ENCODE measurements at places on chromosomes 11 and 22.

- no peak for DNase-seq
Observed at GRCh38 chr22:49450498-49450897, 377.2 kb downstream of the BRD1 start.

DNA sequence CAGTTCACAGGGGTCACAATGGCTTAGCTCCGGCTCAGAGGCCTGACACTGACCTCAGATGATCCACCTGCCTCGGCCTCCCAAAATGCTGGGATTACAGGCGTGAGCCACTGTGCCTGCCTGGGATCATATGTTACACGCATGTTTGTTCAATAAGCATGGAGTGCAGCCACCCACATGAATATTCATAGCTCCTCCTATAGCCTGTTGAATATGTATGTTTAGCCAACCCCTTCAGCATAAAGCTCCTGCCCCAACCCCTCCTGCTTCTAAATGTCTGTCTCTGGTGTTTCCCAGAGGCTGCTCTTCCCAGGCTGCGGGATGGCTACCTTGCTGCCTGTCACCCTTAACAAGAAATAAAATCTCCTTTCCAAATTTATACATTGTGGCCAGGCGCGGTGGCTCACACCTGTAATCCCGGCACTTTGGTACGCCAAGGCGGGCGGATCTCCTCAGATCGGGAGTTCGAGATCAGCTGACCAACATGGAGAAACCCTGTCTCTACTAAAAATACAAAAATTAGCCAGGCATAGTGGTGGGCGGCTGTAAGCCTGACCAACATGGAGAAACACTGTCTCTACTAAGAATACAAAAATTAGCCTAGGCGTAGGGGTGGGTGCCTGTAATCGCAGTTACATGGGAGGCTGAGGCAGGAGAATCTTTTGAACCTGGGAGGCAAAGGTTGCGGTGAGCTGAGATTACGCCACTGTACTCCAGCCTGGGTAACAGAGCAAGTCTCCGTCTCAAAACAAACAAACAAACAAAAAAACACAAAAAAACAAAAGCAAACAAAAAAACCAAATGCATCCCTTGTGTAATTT lies 1.1 kb upstream of the APOBEC3F start:
- DNase-seq = no peak

- DNase-seq = no peak
Observed at GRCh38 chr11:107722662-107723061, 10.8 kb upstream of the SLN start.

DNA sequence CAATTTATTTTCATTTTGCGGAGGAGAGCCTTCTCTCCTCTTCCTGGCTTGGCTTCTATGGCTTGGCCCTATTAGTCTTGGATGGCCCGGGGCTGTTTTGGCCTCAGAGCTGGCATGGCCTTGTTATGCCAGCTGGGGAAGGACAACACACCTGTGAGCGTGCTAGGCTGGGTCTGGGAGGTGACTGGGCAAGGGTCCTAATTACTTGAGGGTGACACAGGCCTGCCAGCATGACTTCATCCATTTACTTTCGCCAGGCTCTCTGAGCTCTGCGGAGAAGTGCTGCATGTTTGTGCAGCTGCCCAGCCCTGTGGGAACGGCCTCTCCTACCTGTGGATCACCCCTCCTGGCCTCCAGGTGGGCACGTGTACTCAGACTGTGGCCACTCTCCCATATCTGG lies 153.6 kb downstream of the SNX19 start:
- no peak for DNase-seq

GRCh38 chr22:44892803-44893730 lies 116.7 kb downstream of the PHF21B start:
- no peak for DNase-seq

GRCh38 chr11:6576471-6577373 lies 26.7 kb downstream of the RRP8 start:
- DNase-seq = no peak

GRCh38 chr11:116535120-116535519 lies 237.7 kb downstream of the BUD13 start:
- DNase-seq = no peak

DNA sequence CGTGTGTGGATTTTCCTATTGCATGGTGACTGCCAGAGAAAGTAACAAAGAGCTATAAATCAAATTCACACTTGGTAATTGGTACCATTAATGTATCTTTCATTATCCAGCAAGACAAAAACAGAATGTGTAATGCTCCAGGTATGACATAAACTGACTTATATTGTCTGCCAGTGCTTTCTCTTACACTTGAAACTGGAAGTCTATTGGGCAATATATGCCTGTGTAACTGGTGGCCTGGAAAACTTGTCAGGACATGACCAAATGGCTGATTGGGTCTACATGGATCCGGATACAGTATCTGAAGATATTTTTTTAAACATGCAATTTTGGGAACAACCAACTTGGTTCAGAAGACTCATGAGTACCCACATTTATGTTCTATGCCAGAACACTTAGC lies 174.6 kb upstream of the ARHGAP42 start:
- DNase-seq = no peak

GRCh38 chr11:79290761-79291160 lies 150.1 kb downstream of the TENM4 start:
- DNase-seq = no peak

- peak; percentile 55 for DNase-seq
Observed at GRCh38 chr22:44026630-44027511, 2.8 kb downstream of the PARVB start.

DNA sequence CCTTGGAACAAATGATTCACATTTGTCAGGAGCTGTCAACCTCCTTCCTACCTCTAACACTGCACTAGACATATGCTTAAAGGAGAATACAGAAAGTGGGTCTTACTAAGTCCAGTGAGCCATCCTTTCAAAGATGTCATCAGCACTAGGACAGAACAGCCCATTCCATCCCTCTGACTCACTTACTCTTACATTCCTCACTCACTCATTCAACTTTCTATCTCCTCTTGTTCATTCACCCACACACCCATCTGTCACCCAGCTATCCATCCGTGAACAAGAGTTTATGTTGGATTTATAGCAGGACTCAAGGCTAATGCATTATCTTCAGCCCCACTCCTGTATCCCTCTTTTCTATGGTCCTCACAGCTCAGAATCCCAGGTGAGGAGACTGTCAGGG lies 9.1 kb downstream of the INSC start:
- DNase-seq = no peak

- DNase-seq = no peak
Observed at GRCh38 chr22:35475545-35475944, 65.1 kb upstream of the RASD2 start.

DNA sequence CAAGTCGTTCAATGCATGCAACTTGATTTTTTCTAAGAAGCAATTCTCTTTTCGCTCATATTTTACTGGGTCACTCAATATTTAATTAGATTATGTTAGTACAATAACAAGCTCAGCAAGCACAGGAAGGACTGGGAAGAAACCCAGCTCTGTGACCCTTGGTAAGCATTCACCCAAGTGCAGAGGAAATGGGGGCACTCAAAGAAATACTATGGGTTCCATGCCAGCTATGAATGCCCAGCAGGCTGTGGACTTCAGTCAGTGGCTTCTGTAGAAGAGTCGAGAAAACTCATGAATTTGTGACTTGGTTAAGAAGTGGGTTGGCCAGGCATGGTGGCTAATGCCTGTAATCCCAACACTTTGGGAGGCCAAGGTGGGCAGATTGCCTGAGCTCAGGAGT lies 123.6 kb downstream of the GALNT18 start:
- no peak for DNase-seq

DNA sequence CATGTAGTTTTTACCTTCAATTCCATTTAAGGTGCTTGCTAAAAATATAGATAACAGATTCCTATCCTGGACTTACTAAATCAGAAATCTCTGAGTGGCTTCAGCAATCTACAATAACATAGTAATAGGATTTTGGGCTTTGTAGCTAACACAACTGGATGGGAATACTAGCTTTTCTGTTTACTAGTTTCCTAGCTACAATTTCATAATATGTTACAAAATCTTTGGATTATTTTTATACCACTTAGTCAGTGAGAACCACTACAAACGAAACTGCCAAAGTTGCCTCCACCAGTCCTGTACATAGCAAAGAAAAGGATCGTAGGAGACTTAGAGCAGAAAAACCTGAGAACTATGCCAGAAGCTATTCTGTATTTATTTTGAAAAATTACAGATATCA lies 87.7 kb upstream of the ANO3 start:
- no peak for DNase-seq

DNA sequence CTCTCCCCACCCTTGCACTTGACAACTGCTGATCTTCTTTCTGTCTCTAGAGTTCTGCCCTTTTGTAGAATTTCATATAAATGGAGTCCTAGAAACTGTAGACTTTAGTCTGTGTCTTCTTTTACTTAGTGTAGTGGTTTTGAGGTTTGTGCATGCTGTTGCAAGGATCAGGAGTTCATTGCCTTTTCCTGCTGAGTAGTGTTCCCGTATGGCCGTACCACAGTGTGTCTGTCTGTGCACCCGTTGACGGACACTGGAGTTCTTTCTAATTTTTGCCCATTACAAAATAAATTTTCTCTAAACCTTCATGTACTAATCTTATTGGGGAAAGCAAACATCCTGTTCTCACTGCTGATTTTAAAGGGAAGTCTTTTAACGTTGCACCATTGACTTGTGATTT lies 138.1 kb downstream of the TBC1D22A start:
- DNase-seq = no peak

- no peak for DNase-seq
Observed at GRCh38 chr11:73386016-73386415, 9.8 kb downstream of the RELT start.

DNA sequence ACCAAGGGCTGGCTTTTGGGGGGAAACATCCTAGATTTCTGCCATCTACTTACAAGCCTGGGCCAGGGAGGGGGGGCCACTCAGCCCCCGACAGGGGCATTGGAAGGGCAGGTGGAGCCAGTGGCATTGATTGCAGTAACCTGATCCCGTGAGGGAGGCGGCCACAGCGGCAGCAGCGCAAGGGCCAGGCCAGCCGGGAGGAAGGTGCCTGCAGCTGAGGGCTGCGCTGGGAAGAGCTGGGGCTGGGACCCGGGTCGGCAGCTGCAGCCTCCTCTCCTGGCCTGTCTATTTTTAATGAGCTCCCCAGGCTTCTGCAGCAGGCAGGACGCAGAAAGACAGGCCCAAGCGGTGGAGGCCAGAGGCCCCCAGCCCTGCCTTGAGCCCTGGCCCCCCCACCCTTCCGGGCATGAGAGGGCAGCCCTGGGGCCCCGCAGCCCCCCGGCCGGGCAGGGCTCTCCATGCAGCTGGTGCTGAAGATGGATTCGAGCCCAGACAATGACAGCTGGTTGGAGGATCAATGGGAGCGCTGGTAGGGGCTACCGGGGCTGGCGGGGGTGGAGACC lies 10.6 kb downstream of the FREY1 start:
- no peak for DNase-seq

GRCh38 chr22:37661160-37661924 lies 2.8 kb downstream of the PDXP start:
- no peak for DNase-seq

GRCh38 chr22:46138058-46138797 lies 12.1 kb upstream of the PPARA start:
- DNase-seq = no peak

DNA sequence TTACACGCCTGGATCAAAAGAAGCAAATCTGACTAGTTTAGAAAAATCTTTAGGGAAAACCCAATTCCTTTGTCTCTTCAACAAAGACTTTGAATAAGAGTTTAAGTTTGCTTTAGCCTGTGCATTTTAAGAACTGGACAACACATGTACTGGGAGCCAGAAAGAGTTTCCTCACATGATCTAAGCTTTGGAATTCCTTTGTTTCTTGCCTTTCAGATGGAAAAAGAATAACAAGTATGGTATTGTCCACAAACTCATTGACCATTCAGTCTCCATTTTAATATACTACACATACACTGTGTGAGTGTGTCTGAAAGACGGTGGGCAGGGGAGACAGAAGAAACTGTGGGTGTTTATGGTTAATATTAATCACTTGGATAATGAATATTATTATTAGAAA lies 205.6 kb downstream of the MAML2 start:
- DNase-seq = no peak

DNA sequence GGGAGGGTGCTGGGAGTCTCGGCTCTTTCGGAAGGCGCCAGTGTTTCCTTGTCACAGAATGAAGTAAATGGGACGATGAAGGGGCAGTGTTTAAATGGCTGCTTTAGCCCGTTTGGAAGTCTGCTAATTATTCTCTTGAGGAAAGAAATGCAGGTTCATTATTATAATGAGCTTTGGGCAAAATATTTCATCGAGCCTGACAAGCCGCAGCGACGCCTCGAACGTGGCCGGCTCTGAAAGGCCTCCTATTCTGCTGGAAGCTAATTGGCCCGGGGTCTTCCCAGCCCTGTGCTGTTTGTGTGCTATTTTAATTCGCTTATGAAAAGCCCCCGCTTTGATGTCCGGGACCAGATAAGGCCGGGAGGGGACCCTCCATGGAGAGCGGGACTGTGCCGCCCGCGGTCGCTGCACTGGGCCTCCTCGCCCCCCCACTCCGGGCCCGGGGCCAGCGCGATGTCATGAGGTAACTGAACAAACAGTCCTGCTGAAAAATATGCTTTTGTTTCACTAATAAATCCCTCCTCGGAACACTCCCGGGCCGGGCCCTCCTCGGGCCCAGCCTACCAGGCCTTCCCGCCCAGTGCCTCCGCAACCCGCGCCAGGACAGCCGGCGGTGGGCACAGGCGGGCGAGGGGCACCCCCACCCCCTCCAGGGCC lies 78.4 kb downstream of the CDKN1C start:
- DNase-seq = no peak

GRCh38 chr11:117623831-117624271 lies 173.2 kb downstream of the DSCAML1 start:
- no peak for DNase-seq

GRCh38 chr22:26697151-26697550 lies 39.8 kb downstream of the MIAT start:
- DNase-seq = no peak

DNA sequence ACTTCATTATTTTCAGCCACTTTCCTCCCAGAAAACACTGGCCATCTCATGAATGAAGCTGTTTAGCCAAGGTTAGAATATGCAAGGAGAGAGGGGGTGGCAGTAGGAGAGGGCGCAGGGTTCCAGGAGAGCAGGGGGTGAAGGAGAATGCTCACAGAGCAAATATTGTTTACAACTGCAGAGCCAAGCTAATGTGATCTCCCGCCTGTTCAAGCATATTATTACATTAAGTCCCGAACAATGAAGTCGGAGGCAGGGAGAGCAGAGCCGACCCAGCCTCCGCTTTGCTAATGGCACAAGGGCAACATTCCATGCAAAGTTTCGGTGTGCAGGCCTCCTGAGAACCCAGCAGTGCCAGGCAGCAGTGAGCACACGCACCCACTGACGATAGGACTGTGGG lies 80.1 kb downstream of the MICAL3 start:
- no peak for DNase-seq

DNA sequence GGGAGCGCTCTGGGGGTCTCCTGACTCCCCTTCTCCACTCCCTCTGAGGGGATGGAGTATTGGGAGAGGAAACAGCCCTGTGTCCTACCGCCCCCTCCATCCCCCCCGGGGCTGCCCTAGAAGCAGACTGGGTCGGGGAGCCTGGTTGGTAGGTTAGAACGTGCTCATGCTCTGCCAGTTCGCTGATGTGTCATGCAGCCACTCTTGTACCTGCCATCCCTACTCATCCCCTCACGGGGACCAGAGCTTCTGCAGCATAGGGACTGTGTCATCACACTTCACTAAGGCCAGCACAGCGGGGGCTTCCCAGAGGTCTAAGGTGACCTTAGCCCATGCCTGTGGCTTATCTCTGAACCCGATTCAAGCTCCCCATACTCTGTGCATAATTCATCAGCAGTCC lies 4.7 kb downstream of the KCNJ1 start:
- DNase-seq = no peak

- DNase-seq = no peak
Observed at GRCh38 chr11:68583041-68583446, 101.3 kb upstream of the GAL start.

Data from stimulated activated CD8-positive, alpha-beta memory T cell treated with anti-CD3 and anti-CD28 coated beads, Interleukin-2, amount 100 ng/mL, for 48 hours (primary cell).